ENCODE measurements at places on chromosomes 5 and 9. TPM values are rescaled to one million over a fixed set of nuclear protein-coding genes. Genes with fewer than 3 reads are reported as not detected.

TNC gene
- 131 TPM for polyA plus RNA-seq

DNA sequence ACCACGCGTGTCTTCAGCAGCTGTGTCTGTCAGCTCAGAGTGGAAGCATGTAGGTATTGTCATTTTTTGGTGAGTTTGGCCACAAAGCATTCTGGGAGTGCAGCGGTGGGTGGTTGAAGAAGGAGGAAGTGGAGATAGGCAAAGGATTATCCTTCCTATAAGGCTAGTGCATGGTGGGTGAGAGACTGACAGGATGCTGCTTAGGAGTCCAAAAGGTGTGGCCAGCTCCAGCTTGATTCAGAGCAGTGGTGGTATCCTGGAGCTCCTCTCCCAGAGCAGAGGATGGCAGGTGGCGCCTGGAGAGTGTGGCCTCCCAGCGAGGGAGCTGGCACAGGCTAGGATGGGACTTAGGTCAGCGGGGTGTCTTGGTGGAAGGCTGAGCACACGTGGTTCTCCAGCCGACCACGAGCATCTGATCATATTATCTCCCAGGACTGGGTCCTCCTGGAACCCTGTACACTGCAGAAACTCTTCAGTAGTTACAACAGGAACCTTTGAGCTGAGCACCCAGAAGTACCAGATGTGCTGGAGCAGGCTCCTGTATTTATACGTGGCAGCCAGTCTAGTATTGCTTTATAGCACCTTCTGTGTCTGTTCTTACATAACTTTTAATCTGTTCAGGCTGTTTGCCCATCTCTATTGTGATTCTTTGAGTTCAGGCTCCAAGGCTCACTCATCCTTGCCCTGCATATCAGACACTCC lies 29.6 kb downstream of the MAML1 start:
- no peak for DNase-seq

RUSC2 gene
- 21.0 TPM for polyA plus RNA-seq

DNA sequence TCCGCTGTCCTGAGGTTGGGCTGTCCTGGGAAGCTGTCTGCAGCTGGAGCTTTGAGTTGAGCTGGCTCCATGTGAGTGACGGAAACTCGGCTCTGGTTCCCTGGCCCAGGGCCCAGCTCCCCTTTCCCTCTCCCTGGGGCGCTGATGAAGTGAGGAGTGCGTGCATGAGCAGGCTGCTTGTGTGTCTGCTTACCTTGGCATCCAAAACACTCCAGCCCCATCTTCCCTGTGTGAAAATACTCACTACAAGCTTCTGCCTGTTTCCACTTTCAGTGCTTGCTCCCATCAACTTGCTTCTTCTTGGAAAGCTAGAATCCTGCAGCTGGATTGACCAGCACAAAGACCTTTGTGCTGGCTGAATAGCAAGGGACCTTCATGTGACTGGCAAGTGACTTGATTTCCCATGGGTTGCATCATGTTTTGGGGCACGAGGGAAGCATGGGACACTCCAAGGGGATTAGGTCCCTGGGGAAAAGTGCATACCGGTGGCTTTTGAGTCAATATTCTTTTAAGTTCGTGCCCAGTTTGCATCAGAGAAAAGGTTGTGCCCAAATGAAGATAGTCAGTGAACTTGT lies 198.1 kb downstream of the GADD45G start:
- DNase-seq: peak; percentile 51

DNA sequence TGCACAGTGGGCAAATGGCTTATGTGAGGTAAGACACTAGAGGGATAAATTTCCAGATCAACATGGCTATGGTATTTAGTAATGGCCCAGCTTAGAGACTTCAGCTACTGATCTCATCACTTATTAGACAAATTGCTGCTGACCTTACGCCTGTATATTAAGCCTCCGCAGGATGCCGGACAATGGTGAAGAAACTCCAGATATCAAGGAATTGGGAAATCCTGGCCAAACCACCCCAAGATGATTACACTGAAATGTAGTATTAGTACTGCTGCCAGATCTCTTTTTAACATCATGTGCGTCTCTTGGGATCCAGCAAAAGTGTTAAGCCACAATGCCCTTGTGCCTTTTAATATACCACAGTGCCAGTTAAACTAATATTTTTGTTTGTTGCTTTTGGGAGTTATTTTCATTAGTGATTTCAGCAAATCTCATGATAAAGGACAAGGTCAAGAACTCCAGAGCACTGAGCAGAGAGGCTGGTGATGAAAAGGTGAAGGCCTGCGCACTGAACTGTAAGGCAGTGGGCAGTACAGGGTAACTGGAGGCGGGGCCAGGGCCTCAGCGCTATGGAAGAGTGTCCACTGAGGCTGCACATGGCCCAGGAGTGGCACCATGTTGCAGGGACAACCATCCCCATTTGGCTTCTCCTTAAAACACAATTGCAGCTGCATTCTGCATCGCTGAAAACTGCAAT lies 32.5 kb downstream of the TSTD2 start:
- no peak for DNase-seq

DOLPP1 gene
- 14.7 TPM for polyA plus RNA-seq

DNA sequence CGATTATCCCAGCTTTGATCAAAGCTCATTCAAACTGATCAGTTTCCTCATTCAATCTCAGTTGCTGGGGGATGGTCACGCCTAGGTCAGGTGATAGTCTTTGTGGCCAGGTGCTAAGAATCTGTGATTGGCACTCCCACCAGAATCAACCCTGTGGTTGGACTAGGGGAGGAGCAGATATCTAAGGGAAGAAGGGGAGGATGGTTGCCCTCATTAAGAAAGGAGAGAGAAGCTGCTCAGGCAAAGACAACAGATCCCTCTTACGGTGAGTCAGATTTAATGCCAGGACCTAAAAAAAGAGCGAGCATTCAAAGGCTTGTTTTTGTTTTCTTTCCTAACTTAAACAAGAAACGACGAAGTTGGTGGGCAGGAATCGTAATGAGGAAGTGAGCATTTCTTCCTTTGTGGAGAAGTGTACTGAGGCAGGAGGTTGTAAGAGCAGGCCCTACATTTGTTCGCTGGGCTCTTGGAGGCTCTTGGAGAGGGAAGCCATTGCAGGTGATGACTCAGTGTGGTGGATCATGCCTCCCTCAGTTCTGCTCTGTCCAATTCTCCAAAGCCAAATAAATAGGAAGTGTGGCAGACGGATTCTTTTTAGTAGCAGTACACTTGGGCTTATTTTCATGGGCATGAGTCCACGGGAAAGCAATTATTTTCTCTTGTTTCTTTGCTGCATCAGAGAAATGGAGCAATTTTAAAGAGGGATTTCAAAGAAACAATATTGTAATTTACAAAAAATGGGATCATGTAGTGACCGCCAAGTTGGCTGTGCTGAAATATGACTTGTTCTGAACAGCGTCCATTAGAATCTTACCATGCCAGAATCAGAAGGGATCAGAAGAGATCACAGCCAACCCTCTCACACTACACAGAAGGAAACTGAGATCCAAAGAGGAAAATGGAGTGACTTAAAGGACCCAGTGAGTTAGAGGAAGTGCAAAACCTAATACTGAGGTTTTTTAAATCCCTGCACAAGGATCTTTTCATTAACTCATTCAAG lies 18.7 kb upstream of the TGFBR1 start:
- no peak for DNase-seq

MARVELD2 gene
- polyA plus RNA-seq: 18.9 TPM

SLC6A18 gene
- 0.09 TPM for polyA plus RNA-seq

GLE1 gene
- 26.3 TPM for polyA plus RNA-seq

- no peak for DNase-seq
Observed at GRCh38 chr5:72505016-72505415, 2.2 kb downstream of the ZNF366 start.

DNA sequence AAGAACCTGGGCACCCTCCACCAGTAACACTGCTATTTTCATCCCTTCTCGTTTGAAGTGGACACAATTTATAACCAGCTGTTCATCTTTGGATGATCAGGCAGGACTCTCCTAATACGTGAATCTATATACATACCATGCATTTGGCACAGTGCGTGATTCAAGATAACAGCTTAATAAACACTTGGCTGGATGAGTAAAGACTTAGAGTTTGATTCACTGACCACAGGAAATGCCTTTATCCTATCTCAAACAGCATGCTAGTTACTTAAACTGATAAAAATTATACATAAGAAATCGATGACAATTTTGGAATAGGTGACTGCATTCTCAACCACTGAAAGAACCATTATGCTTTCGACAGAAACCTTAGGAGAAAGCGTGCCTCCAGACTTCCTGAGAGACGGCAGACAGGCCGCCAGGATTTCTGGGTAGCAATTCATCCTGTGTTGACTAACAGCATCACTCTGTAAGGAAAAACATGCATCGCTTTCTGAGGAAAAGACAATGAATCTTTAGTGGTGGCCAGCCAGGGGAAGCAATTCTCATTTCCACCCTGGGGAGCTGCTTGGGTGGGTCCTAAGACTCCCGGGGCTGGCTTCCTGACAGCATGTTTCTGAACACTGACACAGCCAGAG lies 9.7 kb downstream of the MRPL36 start:
- no peak for DNase-seq

GRCh38 chr9:99735041-99735440 lies 86.6 kb upstream of the NR4A3 start:
- DNase-seq: no peak

All from right lung (tissue), 10 donors.